ENCODE measurements at places on chromosomes 2 and 18.
A peak's percentile ranks its signal among the peaks of the same experiment; 100 is the strongest.

GRCh38 chr2:11389052-11389420 is 44.6 kb upstream of the ROCK2 start:
- no peak for DNase-seq

DNA sequence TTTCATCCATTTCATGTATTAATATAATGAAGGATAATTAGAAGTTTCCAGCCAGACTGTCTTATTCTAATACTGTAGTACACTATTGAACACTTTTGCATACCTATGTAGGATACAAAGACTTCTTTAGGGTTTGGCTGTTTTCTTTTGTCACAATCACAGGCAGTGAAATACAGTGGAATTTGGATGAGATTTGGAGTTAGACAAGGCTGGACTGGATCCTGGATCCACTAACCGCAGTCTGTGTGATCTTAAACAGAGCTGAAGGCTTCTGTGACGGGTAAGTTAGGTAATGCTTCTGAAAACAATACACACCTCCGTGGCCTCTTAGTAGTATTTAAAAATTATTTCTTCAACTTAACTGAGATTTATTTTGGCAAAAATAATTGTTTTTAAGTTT is 1128.6 kb upstream of the CDH2 start:
- DNase-seq, result no peak

DNA sequence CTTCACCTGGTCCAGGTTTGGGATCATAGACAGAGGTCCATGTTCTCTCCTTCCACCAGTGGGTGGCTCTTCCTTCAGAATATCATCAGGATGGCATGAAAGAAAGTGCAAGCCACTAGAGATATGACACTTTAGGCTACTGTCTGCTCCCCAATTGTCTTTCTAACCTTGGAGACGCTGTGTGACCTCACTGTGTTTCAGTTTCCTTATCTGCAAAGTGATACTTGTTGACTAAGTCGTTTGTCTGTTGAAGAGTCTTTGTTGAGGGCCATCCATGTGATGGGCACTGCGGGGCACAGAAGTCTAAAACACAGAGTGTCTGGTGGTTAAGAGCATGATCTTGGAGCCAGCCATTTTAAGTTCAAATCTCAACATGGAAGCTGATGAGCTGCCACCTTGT is 259.9 kb upstream of the THSD7B start:
- DNase-seq, result no peak

DNA sequence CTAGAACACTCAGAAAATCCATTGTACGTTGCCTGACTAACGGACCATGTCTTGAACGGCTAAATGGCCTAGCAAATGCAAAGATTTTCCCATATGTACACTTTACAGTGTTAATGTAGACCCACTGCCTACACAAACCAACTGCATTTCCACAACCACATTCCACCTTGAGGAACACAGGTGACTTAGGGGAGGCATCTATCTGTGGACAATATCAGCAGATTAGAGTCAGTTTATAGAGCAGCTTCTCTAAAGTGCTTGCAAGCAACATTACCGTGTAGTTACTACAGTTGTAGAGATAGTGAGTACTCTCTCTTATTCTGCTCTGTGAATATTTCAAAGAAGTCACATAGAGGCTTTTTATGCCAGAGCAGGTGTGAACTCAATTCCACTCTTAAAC is 139.6 kb downstream of the TCF4 start:
- no peak for DNase-seq

DNA sequence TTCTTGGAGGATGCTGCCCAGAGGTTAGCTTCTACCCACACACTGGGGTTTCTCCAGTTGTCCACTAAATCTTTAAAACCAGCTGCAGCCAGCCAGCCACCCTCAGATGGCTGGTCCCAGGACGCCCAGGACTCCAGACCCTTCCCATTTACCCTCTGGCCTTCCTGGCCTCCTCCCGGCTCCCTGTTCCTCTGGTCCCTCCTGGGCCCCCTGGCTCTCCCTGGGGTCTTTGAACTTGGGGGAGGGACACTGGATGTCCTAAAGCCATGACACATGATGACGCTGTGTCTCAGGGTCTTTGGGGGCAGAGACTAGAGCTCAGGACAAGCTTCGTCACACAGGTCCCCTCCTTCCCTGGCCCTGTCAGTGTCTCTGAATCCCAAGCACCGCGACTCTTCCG is 201.1 kb upstream of the HDAC4 start:
- no peak for DNase-seq

GRCh38 chr2:172437419-172438341 is 10.3 kb downstream of the ITGA6 start:
- peak; percentile 58 for DNase-seq

DNA sequence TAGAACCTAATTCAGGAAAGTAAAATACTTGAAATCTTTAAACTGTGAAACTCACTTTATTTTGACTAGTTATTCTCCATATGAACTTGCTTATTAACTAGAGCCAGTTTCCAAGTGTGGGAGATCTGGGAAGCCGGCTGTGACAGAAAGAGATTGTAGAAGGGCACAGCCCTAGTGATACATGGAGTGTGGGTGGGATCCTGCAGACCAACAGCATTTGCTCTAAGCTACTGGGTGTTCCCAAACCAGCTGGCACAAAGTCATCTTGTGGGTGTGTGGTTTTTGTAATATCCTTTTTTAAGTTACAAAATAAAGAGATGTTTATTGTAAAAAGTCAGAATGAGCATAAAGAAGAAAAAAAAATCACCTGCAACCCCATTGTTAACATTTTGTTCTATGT is 3.4 kb downstream of the DUSP19 start:
- no peak for DNase-seq

DNA sequence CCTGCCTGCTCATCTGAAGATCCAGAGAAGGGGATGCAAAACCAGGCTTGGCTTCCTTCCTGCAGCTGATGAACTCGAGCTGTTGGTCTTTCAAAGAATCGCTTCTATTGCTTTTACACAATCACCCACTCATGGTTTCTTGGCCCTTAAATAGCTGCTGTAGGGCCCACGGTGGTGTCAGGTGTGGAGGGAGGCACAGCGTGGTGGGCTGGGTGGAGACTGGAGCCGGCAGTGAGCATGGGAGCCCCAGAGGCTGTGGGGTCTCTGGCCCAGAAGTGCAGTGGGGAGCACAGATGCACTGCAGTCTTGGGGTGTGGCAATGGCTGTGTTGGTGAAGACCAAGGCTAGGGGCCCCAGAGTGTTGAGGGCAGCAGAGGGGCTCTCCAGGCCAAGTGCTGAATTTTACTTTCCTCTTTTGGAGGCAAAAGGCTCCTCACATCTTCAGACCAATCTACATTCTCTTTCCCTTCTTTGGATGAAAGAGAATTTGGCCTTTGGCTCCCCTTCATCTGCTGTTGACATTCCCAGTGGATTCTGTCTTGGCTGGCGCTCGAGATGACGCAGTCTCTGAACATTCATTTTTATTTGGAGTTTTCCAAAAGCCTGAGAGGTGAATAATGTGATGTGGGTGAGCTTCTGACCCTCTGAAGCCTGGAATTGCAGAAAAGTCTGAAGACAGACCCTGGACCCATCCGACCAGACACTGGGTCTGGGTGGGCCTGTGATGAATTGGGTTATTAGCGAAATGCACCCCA is 70.1 kb upstream of the ASB18 start:
- no peak for DNase-seq
